Stomach (tissue), 19 donors: ENCODE measurements at places on chromosomes 6 and 20. TPM values are rescaled to one million over a fixed set of nuclear protein-coding genes. Genes with fewer than 3 reads are reported as not detected.
A peak's percentile ranks its signal among the peaks of the same experiment; 100 is the strongest.

GOPC gene
- total RNA-seq = 23.7 TPM

BPIFB4 gene
- not detected for total RNA-seq

FOXC1 gene
- 8.3 TPM for total RNA-seq

SLC12A5 gene
- total RNA-seq = 1.3 TPM

TCF15 gene
- total RNA-seq = not detected

GRCh38 chr20:61896058-61896961 lies 169.4 kb downstream of the TAF4 start:
- H3K27me3 ChIP-seq = no peaks in the 10 kb centered on the region
- H3K27ac ChIP-seq = no peak overlapping the region
- H3K36me3 ChIP-seq = no peaks in the 10 kb centered on the region
- H3K4me1 ChIP-seq = no peaks in the 10 kb centered on the region
- peak; percentile 81 for DNase-seq
- no peak overlapping the region for H3K4me3 ChIP-seq

DNA sequence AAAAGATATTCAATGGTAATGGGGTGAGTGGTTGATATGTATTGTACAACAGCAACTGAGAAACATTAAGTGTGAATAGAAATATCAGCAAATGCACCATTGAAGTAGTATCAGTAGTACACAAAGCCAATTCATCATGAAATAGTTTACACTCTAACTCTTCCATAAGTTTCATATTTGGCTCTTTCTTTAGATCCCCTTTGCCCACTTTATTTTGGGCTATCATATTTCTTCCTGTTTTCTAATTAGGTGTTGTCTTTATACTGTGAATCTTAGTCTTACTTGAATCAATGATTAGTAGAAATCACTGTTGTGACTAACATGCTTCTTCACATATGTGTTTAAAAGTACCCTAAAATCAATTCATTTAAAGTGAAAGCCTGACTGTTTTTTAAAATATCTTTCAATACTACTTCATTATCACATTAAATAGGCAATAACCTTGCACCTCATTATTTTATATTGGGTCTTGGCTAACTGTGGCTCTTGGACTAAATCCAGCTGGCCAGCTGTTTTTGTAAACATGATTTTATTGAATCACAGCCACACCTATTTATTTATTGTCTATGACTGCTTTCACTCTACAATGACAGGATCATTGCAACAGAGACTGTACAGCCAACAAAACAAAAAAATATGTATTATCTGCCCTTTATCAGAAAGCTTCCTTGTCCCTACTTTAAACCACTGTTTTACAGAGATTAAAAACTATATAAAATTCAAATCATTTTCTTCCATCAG lies 38.9 kb downstream of the EYS start:
- H3K4me3 ChIP-seq = no peak overlapping the region
- no peak overlapping the region for H3K27ac ChIP-seq
- no peak for DNase-seq

DNA sequence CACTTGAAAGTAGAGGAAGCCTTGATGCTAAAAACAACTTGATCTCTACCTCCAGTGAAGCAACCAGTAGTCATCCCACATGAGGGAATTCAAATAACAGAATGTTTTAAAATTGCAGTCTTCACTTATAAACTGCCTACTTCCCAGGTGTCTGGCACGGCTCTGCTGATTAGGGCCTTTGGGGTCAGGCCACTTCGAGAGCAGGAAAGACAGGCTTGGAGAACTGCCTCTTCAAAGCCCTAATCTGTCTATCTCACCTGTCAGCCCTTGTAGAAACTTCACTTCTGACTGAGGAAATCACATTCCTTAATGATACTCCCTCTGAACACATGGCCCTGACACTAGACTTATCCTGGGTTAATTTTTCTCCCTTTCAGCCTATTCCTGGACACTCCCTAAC lies 458.6 kb downstream of the TENT5A start:
- no peak for DNase-seq
- H3K27ac ChIP-seq = no peak overlapping the region
- H3K4me3 ChIP-seq = no peak overlapping the region

GRCh38 chr20:25750220-25750764 lies 53.6 kb upstream of the ZNF337 start:
- no peak for DNase-seq
- H3K27ac ChIP-seq = peak overlapping the region; percentile 51
- H3K4me3 ChIP-seq = peak overlapping the region; percentile 53
- no peaks in the 10 kb centered on the region for H3K36me3 ChIP-seq

DNA sequence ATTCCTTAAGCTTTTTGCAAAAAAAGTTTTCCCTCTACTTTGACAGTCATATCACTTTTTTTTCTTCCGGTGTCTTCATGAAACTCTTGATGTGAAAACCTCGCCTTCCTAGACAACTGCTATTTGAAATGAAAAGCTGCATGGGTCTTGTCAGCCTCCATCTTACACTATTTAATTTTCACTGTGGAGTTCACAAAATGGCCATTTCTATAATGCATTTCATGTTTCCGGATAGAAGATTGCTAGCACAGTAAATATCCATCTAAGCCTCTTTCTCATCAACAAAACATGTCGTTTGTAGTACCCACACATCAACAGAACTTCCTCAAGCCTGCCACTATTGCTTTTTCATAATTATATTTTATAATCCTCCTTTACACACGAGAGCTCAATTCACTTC lies 204.9 kb upstream of the ID4 start:
- H3K27ac ChIP-seq = no peak overlapping the region
- no peak for DNase-seq
- no peak overlapping the region for H3K4me3 ChIP-seq
- no peaks in the 10 kb centered on the region for H3K36me3 ChIP-seq
